ENCODE measurements at places on chromosomes 3 and 15.
A peak's percentile ranks its signal among the peaks of the same experiment; 100 is the strongest.

GRCh38 chr3:97485206-97485605 lies 279.4 kb upstream of the ARL6 start:
- no peak for DNase-seq

GRCh38 chr15:98803228-98804056 lies 155.1 kb downstream of the IGF1R start:
- DNase-seq: no peak

- DNase-seq: no peak
Measured at GRCh38 chr15:81052046-81052445, 51.3 kb downstream of the TLNRD1 start.

GRCh38 chr3:99875929-99876841 lies 58.5 kb downstream of the CMSS1 start:
- DNase-seq: peak; percentile 51

DNA sequence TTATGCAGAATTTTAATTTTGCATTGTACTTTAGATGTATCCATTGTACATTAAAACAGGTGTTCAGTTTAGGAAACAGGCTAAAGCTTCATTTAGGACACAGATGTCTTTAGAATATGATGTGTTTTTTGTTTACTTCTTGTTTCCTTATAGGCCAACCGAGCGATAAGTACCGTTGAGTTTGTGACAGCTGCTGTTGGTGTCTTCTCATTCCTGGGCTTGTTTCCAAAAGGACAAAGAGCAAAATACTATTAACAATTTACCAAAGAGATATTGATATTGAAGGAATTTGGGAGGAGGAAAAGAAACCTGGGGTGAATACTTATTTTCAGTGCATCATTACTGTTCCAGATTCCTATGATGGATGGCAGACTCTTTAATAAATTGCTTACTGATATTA lies 29.4 kb downstream of the PLAAT1 start:
- no peak for DNase-seq

- no peak for DNase-seq
Measured at GRCh38 chr15:69751566-69751965, 298.9 kb downstream of the RPLP1 start.

DNA sequence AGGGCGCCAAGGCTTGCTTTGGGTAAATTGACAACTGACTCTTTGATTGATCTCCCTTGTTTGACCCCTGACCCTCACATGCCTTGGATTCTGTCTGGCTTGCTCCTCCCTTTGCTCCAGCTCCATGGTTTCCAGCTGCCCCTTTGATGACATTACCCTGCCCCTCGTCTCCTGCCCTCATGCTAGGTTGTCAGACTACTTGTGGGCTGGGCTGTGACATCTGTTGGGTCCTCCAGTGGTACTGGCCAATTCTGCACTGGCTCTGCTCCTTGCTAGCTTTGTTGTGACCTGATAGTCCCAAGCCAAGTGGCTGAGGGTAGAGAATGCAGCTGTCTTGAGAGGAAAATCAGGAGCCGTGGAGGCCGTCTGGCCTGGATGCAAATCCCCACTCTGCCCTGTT lies 6.2 kb downstream of the THSD4 start:
- DNase-seq: no peak

DNA sequence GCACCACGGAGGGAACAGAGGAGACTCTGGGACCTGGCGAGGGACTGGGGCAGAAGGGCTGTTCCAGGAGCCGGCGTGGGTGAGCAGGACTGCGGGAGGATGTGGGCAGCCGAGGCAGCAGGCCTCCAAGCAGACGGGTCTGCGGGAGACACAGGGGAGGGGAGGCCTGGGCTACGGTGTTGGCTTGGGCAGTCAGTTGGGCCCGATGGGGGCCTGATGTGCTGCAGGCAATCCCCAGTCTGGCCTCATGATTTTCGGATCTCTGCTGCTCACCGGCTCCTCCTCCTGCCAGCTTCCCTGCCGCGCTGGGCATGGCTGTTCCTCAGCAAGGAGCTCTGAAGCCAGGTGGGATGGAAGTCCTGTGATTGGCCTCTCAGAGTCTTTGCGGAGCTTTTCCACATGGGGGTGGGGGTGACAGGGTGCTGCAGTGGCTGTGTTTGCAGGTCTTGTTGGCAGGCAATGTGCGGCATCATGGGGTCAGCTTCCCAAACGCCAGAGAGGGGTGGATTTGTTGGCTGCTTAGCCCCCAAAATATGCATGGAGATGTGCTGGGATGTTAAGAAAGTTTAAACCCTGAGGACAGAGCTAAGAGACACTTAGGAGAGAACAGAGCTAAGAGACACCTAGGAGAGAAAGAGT lies 19.3 kb downstream of the MINAR1 start:
- DNase-seq: no peak

DNA sequence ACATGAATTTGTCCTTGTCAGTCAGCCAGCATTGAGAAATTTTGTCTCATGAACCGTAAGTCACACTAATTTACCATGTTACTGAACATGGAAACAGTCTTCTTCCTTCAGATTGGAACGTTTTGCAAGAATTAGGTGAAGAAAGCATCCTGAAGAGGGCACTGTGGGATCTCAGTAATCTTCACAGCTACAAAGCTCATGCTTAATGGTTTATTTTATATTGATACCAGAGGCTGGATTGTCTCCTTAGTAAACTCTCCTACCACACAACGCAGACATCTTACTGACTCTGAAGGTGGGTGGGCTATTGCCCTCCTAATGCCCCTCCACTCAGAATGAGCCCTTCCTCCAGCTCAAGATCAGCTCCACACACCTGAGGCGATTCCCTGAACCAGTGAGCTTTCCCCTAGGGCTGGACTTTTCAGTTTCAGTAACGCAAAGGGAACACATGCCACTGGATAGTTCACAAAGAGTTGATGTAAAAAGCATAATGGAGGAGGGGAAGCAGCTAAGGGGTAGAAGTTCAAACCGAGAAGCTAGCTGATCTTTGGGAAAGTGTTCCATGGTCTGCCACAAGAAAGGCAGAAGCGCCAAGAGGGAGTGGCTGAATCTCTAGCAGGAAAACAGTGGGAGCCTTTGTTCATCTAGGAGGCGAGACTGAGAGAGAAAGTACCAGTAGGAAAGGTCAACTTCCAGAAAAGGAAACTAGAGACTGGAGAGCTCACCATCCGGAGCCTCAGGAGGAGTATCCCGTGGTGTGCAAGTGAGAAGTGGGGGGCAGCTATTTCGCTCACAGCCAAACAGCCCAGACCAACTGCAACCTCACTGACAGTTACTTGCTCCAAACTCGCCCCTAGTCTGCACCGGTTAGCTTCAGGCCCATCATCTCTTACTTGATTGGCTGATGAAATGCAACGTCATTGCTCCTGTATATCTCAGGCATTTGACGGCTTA lies at the start of gene SLC9C1:
TSS of gene SLC9C1 (minus strand) at position 849 of the 954 bp plus-strand sequence. CDS start 7,425 bp downstream, outside the sequence.
- DNase-seq: no peak

GRCh38 chr15:40075298-40076044 lies 33.2 kb downstream of the BMF start:
- no peak for DNase-seq

DNA sequence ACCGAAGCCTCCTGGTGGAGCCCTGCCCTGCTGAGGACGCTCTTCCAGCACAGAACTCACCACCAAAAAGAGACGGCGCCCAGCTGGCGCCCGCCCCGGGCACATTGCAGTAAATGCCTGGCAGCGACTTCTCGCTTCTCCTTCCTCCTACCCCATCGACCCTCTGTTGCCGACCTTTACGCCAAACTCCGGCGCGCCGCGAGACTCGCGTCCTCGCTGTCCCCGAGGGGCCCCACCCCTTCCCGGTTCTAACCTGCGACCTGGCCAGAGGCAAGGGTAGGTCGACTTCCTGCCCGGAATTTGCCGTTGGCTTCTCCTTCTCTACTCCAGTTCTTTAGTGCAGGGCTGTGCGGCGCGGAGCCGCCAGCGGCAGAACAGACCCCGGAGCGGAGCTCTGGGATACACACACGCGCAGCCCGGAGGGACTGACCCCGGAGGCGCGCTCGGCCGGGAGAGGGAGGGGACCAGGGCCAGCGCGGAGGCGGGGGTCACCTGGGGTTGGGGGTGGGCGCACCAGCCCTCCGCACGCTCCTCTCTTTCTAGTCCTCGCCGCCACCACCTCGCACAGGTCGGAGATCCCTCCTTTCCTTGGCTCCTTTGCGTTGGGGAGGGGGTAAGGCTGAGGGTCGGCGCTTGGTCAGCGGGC lies 226.6 kb upstream of the AZI2 start:
- DNase-seq: no peak
